MV-4-11 (cell line): ENCODE measurements at places on chromosomes 12 and 14.
A peak's percentile ranks its signal among the peaks of the same experiment; 100 is the strongest.

DNA sequence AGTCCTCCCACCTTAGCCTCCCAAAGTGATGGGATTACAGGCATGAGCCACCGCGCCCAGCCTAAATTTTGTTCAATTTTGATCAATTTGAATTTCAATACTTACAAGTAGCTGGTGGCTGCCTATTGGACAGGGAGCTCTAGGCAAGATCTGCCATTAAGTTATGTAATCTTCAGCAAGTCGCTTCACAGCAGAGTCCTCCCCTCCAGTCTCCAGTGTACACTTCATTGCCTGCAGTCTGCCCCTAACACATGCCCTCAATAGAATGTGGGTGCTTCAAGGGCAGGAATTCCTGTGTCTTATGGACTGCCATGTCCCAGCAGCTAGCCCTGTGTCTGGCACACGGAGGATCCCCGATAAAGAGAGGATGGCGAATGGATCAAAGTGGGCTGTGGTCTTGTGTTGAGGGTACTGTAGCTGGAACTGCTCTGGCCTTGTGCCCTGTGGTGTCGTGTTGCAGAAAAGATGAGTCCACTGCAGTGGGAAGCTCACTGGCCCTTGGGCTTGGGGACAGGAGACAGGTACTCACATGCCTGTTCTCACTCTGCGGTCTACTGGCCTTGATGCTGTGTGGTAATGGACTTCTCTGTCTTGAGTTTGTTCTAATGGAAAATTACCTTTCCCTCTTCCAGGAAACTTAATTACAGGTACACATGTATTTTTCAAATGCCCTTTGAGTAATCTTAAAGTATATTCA lies 67.6 kb downstream of the TECPR2 start:
- DNase-seq = no peak

DNA sequence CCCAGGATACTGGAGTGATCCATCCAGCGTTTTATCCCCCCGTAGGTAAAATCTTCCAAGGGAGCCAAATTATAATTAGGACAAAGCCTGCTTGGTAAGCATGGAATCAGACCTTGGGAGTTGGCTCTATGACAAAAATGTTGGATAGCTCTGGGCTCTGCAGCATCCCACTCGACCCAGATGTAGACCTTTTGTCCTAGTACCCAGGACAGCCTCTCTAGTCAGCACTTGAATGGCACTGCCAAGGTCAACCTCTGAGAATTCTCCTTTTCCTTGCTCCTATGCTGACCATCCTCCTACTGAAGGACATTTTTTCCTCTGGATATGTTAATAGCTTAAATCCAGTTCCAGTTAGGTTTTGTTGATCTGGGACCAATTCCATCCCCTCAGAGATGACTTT lies 104.7 kb upstream of the SLC35F4 start:
- no peak for DNase-seq

- no peak for DNase-seq
Observed at GRCh38 chr12:39343665-39344064, 99.3 kb downstream of the KIF21A start.

DNA sequence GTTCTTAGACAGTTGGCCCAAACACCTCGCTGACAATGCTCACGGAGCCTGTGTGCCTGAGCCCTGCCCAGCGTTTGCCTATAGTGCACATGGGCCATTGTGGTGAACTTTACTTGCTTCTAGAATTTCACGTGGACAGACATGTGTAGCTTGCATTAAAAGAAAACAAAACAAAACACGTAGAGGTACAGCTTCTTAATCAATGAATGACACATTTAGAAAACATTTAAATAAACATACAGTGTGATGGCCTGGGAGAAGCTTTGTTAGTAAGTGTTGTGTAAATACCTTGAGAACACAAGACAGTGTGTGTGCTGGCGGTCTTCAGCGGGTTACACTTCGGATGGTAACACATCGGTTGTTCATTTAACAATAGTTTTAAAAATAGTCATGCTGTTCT lies 38.1 kb downstream of the SMOC1 start:
- no peak for DNase-seq

- DNase-seq = peak; percentile 14
Observed at GRCh38 chr12:89453121-89453978, 71.2 kb downstream of the GALNT4 start.

GRCh38 chr12:120996133-120996746 lies 17.9 kb downstream of the HNF1A start:
- no peak for DNase-seq

DNA sequence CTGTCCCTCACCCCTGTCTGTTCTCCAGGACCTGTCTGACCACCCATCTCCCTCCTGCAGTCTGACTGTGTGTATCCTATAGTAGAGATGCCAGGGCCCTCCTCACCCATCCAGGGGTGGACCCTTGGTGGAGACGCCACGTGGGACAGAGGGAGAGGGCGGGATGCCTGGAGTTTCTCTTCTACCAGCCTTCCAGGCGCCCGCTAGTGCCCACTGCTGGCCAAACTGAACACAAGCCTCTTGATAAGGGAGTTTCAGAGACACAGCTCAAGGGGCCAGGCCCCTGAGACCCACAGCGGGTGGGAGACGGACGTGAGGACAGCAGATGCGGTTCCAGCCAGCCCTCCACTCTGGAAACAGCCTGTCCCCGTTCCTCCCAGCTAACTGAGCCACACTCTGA lies 147.3 kb downstream of the RBM19 start:
- no peak for DNase-seq

- no peak for DNase-seq
Observed at GRCh38 chr12:88750867-88751543, 170.7 kb upstream of the KITLG start.

- DNase-seq = no peak
Observed at GRCh38 chr12:123077298-123078119, 73.4 kb downstream of the PITPNM2 start.
